8988T (cell line): ENCODE measurements at places on chromosomes 12 and 14.

DNA sequence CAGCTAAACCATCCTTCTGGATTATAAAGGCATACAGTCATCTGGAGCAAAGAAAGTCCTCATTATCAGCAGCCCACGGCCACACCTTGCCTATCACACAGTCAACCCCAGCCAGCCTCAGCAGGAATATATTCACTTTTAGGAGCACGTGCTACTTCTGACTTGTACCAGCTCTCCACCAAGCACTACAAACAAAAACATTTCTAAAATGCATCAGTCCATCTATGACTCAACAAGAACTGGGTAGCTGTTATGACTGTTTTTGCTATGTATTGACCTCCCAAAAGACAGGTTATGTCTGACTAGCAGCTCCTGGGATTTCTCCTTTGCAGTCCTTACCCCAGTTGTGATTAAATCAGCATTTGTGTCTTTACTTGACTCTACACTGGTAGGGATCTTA lies 31.2 kb downstream of the NUAK1 start:
- DNase-seq, result no peak

- DNase-seq, result no peak
These were observed 80.6 kb upstream of the DAAM1 start for GRCh38 chr14:59107819-59108218.

DNA sequence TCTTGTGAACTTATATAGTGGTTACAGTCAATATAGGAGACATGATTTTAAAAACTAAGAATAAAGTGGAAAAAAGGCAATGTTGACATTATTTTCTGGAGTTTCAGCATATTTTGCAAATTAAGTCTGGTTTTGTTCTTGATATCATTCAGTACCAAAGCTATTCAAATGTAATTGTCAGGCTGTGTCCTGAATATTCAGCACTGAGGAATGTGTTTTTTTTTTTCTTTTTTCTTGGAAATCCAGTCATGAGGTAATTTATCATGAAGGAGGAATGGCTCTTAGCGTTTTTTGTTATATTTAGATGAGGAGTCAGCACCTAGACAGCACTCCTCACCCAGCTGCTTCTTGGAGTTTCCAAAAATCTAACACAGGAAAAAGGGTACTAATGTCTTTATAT lies 225.5 kb downstream of the CCDC91 start:
- DNase-seq, result no peak

GRCh38 chr14:59870277-59871165 lies at the start of gene RTN1:
RTN1 (minus strand) TSS chr14:59870776; CDS start chr14:59870630, 146 bp downstream.
- DNase-seq, result peak; percentile 48

DNA sequence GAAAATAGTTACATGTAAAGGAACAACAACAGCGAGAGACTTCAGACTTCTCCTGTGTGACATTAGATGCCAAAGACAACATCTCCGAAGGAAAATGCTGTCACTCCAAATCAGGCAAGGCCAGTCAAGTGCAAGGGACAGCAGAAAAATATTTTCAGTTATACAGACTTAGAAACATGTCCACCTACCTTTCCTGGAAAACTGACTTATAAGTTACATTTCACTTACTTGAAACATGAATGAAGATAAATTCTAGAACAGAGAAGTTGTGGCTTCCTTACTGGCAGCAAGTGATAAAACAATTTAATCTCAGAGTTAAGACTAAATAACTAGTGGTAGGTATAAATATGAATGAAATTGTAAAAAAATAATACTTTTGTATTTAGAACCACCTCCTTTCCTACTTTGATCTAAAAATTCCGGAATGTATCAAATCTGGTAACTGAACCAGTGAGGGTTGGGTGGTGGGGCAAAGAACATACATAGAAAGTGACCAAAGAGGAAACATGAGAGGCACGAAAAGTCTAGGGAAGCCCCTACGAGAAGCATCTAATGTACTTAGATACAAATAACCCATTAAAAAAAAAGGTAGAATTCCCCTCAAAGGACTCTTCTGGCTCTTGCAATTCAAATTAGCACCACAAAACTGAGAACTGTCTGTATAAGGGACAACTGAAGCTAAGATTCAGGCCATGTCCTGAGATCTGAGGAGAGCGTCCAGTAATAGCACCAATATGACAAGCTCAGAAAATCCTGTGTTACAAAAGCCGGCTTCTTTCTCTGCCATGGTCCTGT lies 21.2 kb downstream of the MTHFD1 start:
- no peak for DNase-seq

DNA sequence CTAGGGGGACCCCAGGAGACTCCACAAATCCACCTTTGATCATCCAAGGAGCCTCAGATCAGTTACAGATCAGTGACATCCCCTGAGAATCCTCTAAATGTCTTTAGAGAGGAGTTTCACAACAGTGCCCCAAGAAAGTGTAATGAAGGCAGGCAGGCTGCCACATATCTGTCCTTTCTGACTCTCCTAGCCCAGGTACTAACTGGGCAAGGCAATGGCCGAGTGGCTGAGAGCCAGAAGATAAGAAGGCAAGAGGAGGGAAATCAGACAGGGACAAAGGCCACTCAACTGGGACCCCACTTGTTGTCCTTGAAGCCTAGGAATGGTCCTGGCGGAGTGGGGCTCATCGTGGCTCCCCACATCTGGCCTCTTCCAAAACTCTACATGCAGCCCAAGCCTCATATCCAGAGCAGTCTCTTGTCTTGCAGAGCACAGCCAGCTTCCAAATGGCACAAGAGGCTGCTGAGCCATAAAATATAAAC lies 11.6 kb downstream of the ACTN1 start:
- DNase-seq, result no peak

- no peak for DNase-seq
These were observed 3.3 kb downstream of the ENO2 start for GRCh38 chr12:6917491-6918231.
